Subcutaneous adipose tissue (tissue), 4 donors: ENCODE measurements at places on chromosomes 4 and X. TPM values are rescaled to one million over a fixed set of nuclear protein-coding genes. Genes with fewer than 3 reads are reported as not detected.

ACE2 gene
- 5.7 TPM for total RNA-seq

CTAG1B gene
- not detected for total RNA-seq

MAGEC2 gene
- not detected for total RNA-seq

ABRAXAS1 gene
- 18.1 TPM for total RNA-seq

CENPE gene
- total RNA-seq: 3.1 TPM
